CD8-positive, alpha-beta memory T cell (primary cell): ENCODE measurements at places on chromosomes 5 and 9. TPM values are rescaled to one million over a fixed set of nuclear protein-coding genes. Genes with fewer than 3 reads are reported as not detected.

DNA sequence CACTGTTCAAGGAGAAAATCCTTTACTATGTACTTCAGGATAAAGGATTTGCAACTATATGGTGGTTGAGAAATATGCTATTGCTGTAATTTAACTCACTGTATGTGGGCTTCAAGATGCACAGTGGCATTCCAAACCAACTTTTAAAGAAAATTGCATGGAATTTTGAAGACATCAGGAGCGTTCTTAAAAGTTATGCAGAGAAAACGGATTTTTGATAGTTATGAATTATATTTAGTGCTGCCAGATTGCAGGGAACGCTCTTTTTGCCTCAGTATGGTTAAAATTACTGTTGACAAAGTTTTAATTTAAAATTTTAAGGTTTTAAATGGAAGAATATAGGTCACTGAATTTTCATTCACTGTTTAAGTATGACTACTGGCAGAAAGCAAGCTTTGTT, 336.1 kb upstream of the EFNA5 start:
- DNase-seq, result no peak
- H3K27me3 ChIP-seq, result no peaks in the 10 kb centered on the region
- peaks cover 5% of the 10 kb centered on the region for H3K4me1 ChIP-seq
- H3K36me3 ChIP-seq, result no peaks in the 10 kb centered on the region
- no peak overlapping the region for H3K27ac ChIP-seq

DNA sequence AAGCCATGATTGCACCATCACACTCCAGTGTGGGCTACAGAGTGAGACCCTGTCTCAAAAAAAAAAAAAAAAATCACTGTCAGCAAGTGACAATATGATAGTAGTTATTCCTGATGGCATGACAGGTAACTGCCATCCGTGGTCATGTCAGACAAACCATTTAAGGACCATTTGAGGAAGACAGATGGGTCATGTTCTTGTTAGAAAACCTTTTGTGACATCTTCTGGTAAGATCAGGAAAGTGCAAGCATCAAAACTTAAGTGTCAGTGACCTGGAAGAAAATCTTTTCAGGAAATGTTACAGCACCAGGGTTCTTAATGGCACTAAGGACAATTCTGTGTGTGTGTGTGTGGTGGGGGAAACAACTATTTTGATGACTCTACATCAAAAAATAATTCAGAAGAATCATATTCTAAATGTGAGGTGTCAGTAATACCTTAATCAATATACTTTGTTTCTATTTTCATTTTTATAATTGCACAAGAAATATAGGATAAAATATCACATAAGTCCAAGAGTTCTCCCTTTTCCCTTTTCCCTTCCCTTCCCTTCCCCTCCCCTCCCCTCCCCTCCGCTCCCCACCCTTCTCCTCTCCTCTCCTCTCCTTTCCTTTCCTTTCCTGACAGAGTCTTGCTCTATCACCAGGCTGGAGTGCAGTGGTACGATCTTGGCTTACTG, 17.8 kb downstream of the SLC38A9 start:
- H3K4me3 ChIP-seq, result no peak overlapping the region
- H3K27ac ChIP-seq, result no peak overlapping the region
- H3K27me3 ChIP-seq, result no peaks in the 10 kb centered on the region
- H3K4me1 ChIP-seq, result no peaks in the 10 kb centered on the region
- no peaks in the 10 kb centered on the region for H3K36me3 ChIP-seq
- DNase-seq, result no peak

DNA sequence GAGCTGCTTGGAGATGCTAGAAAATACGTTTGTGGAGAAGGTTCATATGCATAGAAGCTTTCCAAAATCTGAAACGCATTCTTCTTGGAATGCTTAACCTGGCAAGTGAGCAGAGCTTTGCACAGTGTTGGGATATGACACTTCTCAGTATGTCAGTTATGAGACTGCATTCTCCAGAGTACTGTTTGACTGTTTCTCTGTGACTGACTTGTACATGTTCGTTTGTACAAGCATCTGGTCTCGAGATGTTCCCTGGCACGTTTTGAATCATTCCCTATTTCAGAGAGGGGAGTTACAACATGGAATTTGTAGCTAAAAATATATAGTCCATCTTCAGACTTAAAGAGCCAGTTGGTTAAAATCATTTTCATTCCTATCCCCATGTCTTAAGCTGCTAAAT, 272.4 kb downstream of the ARRDC3 start:
- no peaks in the 10 kb centered on the region for H3K27me3 ChIP-seq
- H3K4me3 ChIP-seq, result no peak overlapping the region
- no peaks in the 10 kb centered on the region for H3K36me3 ChIP-seq

The ENHO gene
- total RNA-seq, result 0.35 TPM

GRCh38 chr5:139282197-139282557, 11.4 kb upstream of the MATR3 start:
- H3K4me1 ChIP-seq, result peaks cover 2% of the 10 kb centered on the region
- no peak overlapping the region for H3K4me3 ChIP-seq
- H3K27ac ChIP-seq, result no peak overlapping the region

The TMEM215 gene
- total RNA-seq, result not detected

- no peak overlapping the region for H3K4me3 ChIP-seq
- H3K27ac ChIP-seq, result no peak overlapping the region
- no peaks in the 10 kb centered on the region for H3K27me3 ChIP-seq
- H3K36me3 ChIP-seq, result no peaks in the 10 kb centered on the region
- DNase-seq, result no peak
- H3K4me1 ChIP-seq, result no peaks in the 10 kb centered on the region
These were observed 463.0 kb downstream of the CETN3 start for GRCh38 chr5:89946508-89946907.

DNA sequence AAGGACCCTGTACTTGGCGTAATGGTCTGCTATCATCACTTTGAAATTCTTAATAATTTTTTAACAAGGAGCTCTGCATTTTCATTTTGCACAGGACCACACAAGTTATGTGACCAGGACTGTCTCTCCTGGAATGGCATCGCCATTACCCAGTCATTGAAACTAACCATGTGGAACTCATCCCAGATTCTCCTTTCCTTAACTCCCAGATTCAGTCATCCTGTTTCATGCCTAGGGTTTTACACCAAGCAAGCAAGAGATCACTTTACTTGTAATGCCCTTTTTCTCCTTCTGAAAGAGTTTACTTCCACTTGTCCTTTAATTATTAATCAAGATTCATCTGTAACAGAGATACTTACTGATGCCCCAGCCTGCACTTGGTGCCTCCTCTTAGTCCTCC, 12.0 kb downstream of the FRMD3 start:
- H3K4me3 ChIP-seq, result no peak overlapping the region
- H3K4me1 ChIP-seq, result no peaks in the 10 kb centered on the region
- H3K27ac ChIP-seq, result no peak overlapping the region
- no peaks in the 10 kb centered on the region for H3K27me3 ChIP-seq

The TOR4A gene
- 3.3 TPM for total RNA-seq

DNA sequence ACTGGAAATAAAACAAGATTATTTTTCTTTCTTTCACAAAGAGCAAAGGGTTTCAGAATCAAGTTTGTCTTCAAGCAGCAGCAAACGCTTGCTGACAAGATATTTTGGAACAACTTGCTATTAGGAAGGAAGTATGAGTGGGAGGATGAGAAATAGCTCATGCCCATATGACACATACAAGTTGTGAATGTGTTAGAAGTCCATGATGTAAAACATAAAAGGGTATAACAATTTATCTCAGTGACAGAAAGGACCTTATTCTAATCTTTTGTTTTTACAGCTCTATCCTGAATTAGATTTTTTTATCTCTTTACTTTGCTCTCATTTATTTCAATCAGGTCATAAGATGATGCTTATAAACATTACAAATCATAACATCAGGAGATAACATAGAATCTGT, 516.6 kb upstream of the MEF2C start:
- H3K4me1 ChIP-seq, result no peaks in the 10 kb centered on the region
- no peak overlapping the region for H3K27ac ChIP-seq
- no peak for DNase-seq
- H3K4me3 ChIP-seq, result no peak overlapping the region
- no peaks in the 10 kb centered on the region for H3K36me3 ChIP-seq

GRCh38 chr5:151053796-151054462, 26.9 kb downstream of the TNIP1 start:
- H3K27me3 ChIP-seq, result no peaks in the 10 kb centered on the region
- H3K4me3 ChIP-seq, result no peak overlapping the region
- no peak overlapping the region for H3K27ac ChIP-seq
- H3K4me1 ChIP-seq, result no peaks in the 10 kb centered on the region

The QRFP gene
- not detected for total RNA-seq

- H3K4me3 ChIP-seq, result no peak overlapping the region
- peaks cover 8% of the 10 kb centered on the region for H3K4me1 ChIP-seq
- DNase-seq, result no peak
- no peak overlapping the region for H3K27ac ChIP-seq
- no peaks in the 10 kb centered on the region for H3K36me3 ChIP-seq
These were observed 234.5 kb upstream of the MAP3K1 start for GRCh38 chr5:56580864-56581263.
